ENCODE measurements at places on chromosomes 5 and 9.

GRCh38 chr5:174344335-174344734, 298.8 kb downstream of the NSG2 start:
- DNase-seq: no peak

DNA sequence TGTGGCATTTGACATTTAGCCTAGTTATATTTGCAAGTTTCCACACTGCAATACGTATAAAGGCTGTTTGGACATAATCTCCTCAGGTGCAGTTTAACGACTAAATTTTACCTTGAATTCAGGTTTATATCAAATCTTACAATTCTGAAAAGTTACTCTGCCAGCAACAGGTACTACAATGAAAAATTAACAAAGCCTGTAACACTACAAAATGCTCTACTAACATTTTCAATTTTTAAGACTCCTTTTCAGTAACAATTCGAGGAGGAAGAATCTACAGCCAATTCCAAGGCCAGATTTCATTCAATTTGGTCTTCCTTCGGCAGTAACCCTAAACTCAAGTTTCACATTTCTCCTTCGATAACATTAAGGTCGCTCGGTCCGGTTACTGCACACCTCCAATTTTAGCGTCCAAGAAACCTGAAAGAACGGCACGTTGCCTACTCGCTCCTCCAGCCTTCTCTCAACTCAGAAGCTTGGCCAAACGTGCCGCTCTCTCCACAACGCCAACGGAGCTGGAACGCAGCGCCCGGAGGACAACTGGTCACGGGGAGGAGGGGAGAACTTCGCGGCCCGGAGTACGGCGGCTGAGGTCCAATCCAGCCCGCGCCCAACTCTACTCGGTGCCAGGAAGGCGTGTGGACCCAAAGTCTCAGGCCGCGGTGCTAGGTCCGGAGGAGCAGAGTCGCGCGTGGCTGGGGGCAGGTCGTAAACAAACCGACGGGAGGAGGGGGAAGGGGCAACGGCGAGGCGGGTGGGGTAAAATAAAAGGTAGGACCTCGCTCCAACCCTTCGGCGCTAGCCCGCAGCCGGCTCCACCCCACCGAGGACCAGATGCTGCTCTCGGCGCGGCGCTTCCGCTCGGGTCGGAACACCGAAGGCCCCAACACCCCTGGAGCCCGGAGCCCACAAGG, 681 bp downstream of the FNIP1 start:
- peak; percentile 88 for DNase-seq

GRCh38 chr9:137459601-137460362, 648 bp upstream of the NSMF start:
- no peak for DNase-seq

GRCh38 chr9:17776735-17777134, 197.9 kb downstream of the SH3GL2 start:
- no peak for DNase-seq

- DNase-seq: no peak
Measured at GRCh38 chr5:154251529-154251928, 61.0 kb downstream of the GALNT10 start.

DNA sequence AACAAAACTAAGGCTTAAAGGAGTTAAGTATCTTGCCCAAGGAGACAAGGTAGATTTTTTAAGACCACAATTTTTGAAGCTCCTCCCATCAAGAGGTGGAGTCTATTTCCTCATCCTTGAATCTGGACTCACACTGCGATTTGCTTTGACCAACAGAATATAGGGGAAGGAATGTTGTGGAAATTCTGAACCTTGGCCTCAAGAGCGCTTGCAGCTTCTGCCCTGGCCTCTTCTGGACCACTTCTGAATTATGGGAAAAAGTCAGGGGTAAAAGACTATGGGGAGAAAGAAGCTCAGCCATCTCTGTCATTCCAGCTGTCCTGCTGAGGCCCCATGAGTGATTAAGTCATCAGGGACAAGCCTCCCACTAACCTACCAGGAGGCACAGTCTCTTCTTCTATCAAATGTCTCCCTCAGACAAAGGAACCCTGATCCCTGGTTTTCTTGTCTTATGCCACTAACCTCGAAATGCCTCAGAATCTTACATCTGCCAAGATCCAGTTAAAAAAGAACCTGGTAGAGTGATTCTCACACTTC, 25.9 kb downstream of the MAPKAP1 start:
- no peak for DNase-seq

DNA sequence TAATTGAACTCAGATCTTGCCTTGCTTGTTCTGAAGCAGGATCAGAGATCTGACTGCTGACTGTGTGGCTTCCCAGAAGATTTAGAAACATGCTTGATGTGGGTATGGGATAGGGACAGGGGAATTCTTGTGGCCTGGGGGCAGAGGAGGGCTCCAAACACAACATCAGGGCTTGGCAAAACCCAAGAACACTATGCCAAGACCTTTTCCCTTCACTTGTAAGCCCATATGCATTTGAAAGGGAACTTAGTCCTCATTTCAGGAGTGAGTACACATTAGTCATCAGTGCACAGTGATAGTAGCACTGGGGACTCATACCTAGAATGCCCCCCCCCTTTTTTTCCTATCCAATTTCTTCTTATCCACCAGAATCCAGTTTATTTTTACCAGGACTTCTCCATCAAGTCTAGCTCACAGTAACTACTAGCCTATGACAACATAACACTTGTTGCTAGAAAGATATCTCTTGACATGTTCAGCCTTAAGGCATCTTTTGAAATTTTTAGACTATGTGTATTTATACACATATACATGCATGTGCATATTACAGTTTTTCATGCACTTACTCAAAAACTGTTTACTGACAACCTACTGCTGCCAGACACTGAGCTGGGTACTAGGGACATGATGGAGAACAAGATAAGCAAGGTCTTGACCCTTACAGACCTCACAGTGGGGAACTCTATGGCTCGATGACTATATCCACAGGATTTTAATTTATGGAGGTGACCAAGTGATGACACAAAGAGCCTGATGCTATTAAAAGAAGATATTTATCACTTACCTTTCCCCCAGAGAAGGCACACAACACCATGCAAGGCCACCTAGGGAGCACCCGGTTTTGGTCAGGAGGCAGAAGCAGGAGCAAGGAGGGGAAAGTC, 158.3 kb upstream of the MAP3K1 start:
- DNase-seq: no peak

DNA sequence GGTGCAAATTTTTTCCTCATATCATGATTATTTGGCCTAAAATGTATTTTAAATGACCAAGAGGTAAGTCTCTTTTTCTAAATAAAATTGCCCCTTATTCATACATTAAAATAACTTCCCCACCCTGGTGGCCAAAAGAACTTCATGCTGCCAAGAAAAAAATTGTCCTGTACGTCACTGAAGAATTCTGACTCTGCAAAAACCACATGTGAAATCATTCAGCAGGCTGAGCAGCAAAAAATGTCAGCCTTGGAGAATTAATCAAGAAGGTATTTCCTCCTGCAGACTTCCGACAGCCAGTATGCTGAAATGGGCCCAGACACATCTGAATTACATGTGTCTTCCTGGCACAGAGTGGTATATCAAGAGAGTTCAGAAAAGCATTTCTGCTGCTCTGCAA, 94.6 kb upstream of the HMHB1 start:
- DNase-seq: no peak

DNA sequence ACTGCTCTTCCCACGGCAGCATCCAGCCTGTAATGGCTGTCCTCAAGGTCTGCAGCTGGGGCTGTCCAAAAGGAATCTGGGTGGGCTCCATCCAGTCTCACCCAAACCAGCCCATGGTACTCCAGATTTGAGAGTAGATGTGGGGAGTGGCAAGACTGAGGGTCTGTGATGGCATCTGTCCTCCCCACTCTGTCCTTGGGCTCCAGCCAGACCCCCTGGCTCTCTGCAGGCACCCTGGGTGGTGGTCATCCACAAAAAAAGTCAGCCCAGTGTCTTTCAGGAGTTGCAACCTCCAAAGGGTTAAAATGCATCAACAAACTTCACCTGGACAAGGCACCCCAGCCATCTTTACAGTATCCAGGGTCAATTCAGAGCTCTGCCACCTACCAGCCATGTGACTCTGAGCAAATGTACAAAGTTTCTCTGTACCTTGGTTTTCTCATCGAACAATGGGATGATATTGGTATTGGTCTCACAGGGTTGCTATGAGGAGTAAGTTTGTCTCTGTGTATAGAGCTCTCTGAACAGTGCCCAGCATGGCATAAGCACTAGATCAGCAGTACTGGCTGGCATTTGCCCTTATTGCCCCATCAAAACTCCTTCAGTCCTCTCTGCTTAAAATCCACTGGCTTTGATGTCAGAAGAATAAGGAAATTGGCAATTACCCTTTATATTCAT, 7.3 kb upstream of the S1PR3 start:
- no peak for DNase-seq

DNA sequence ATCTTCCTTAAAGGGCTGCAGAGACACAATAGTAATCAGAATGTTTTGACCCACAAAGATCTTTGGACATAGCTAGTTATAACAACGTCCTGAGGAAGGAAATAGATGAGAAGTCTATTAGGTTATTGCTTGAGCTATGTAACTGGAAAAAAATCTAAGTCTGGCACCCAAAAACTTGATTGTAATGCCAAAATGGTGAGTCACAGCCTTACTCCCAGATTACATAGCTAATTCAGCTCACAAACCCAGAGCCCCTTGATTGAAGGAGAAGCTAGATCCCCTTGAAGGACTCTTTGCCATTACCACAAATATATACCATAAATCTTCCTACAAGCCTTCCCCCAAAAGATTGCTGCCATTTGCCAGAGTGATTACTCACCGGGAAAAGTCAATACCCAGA, 341.8 kb upstream of the KIF2A start:
- DNase-seq: no peak

GRCh38 chr5:172178301-172178987, 9.6 kb downstream of the STK10 start:
- DNase-seq: no peak

- DNase-seq: no peak
Measured at GRCh38 chr9:124559871-124560270, 52.7 kb upstream of the NR5A1 start.

GRCh38 chr5:62795926-62796325, 217.3 kb downstream of the LRRC70 start:
- DNase-seq: no peak

DNA sequence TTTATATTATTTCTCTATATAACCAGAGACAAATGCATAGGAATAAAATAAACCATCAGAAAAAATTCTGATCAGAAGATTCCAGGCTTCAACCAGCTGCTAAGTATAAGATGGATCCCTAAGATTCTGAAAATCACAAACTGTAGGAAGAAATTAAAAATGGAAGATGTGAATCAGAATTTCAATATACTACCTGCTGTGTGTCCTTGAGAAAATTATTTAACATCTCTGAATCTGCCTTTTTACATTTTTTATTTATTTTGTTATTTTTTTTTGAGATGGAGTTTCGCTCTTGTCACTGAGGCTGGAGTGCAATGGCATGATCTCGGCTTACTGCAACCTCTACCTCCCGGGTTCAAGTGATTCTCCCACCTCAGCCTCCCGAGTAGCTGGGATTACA, 187.2 kb downstream of the GNAQ start:
- no peak for DNase-seq

DNA sequence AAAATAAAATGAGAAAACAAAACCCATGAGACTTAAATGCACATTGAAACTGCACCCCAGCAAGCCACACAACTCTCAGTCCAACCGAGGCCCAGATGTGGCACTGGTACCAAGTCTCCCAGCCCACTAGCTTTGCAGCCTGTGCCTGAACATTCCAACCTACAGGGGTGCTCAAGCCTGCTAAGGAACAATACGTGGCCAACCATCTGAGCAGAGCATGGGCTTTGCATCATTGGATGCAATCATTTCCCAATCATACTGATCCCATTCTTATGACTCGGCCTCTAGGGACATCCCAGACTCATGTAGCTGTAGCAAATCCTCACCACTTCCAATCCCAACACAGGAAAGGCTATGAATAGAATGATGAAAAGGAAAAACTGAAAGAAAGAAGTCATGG, 297.2 kb downstream of the SPOCK1 start:
- no peak for DNase-seq

GRCh38 chr9:6620353-6620752, 25.2 kb downstream of the GLDC start:
- no peak for DNase-seq

DNA sequence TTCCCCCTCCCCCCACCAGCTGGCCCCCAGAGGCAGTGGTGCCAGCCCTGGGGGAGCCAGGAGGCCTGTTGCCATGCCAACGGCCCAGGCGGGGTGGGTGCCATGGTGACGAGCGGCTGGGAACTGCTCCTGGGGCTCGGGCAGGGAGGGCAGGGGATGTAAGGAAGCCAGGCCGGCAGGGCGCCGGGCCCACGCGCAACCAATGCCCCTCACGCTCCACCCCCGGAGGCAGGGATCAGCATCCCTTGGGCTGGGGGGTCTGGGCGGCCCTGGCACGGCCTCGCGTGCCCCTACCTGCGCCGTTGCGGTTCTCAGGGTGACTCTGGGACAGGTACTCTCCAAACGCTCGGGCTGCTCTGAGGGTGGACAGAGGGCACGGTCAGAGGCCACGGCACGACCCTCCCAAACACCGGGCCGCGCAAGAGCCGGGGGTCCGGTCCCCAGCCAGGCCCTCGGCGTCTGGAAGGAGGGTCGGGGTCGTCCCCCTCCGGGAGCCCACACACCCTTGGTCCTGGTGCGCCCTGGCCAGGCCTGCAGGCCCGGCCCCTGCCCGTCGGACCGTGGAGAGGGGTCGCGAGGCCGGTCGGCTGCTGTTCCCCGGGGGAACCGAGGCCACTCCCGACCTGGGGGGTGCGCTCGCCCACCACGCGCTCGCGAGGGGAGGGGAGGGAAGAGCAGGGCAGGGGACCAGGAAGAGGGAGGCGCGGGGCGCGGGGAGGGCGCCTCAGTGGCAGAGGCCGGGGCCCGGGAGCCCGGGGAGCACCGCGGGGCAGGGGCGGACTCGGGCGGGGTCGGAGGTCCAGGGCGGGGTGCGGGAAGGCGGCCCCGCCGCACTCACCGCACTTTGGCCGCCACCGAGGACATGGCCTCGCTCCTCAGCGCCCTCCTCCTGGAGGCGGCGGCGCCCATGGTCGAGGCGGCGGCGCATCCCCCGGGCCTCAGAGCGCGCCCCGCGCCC, 661 bp downstream of the NSMF start:
- DNase-seq: peak; percentile 76

DNA sequence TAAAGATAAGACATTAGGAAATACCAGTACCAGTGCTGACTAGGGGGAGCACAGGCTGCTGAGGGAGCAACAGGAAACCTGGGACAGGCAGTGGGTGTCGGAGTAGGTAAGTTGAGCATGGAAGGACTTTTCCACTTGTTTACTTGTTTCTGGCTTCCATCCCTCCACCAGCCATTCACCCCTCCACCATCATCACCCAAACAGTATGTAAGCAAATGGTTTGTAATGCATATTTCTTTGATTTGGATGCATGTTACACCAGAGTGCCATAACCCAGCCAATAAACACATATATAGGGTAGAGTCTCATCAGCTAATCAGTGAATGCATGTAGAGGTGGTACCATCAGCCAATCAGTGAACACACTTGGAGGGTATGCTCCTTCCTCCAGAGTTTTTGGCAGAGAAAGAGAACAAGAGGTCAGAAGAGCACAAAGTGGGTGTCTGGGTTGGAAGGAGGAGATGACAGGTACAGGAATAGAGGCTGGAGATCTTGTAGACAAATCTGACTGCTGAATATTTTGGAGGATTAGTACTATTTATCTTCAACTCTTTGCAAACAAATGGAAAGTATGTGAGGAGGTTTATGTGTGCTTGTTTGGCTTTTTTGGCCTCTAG, 37.7 kb upstream of the PDE8B start:
- no peak for DNase-seq

Data from upper lobe of right lung (tissue), 1 donor.